NCI-H774 (cell line): ENCODE measurements at places on chromosomes 7 and 10.

- peak; percentile 0 for DNase-seq
Observed at GRCh38 chr7:142482891-142483658, 225.2 kb upstream of the PRSS58 start.

- no peak for DNase-seq
Observed at GRCh38 chr7:36951257-36951697, 227.0 kb upstream of the AOAH start.

DNA sequence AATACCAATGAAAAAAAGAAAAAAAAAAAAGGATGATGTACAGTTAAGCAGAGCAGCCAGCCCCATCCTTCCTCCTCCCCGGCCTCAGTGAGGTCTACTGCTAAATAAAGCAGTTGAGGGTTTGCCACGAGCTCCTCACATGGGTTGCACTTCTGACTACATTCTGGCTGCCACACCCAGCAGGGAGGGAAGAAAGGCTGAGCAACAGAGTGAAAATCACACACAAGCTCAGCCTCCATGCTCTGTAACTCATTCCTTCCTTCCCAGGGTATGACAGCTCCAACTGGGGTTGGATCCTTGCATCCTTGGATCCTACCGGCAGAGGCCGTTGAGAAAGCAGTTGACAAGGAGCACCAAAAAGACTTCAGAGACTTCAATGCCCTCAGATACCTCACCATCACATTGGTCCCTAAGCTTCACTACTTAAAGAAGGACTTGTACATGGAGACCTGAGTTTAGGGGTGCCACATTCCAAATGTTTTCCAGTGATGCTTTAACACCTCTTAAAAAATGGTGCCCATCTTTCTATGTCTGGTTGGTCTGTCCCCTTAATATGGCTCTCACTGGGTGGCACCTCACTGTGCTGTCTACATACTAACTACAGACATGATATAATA, 52.9 kb upstream of the PIK3CG start:
- DNase-seq = no peak

DNA sequence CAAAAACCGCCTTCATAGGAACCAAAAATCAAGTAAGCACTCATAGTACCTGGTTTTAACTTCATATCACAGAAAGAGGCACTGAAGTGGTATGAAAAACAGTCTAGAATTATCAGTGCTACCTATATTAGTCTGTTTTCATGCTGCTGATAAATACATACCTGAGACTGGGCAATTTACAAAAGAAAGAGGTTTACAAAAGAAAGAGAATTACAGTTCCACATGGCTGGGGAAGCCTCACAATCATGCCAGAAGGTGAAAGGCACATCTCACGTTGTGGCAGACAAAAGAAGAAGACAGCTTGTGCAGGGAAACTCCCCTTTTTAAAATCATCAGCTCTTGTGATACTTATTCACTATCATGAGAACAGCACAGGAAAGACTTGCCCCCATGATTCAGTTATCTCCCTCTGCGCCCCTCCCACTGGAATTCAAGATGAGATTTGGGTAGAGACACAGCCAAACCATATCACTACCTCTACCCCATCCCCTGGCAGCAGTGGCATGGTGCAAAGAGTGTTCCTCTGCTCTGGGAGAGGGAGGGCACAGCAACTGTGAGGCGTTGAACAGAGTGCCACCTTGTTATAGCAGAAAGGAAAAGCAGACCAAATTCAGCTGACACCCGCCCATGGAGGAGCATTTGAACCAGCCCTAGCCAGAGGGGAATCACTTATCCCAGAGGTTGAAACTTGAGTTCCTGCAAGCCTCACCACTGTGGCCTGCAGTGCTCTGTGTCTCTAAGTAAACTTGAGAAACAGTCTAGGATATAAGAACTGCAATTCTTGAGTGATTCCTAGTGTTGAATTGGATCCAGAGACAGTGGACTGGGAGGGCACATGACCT, 61.9 kb upstream of the PTPRZ1 start:
- DNase-seq = no peak

DNA sequence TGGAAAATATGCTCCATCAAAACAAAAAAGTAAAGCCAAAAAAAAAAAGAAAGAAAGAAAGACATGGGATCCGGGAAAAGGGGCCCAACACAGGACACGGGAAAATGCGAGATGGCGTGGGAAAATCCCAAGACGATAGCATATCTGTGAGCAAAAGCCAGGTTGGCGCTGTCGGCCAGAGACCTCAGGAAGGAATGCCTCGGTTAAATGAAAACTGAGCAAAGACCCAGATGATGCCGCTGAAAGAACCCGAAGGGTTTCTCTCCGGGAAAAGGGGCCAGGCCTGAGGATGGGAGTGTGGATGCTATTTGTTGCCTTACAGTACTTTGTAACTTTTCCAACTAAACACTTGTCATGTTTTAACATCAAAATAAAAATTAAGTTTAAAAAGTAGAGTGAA, 49.5 kb upstream of the PPP2R2D start:
- DNase-seq = no peak

DNA sequence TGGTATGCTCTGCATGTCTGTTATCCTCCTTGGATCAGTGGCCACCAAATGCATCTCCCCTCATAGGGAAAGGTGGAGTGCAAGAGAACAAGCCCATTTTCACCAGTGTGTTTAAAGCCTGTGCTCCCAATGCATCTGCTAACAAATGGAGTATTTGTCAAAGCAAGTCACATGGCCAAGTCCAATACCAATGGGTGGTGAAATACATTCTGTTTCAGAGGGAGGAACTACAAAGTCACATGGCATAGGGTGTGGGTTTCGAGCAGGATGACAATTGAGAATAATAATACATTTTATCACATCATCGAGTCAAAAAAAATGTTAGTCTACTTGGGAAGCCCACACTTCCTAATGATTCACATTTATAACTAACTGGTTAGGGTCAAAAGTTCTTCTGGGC, 62.7 kb downstream of the SUGCT start:
- no peak for DNase-seq

- DNase-seq = no peak
Observed at GRCh38 chr10:36111676-36112075, 469.6 kb upstream of the FZD8 start.
